Effector CD4-positive, alpha-beta T cell (primary cell): ENCODE measurements at places on chromosomes 2 and 18.
A peak's percentile ranks its signal among the peaks of the same experiment; 100 is the strongest.

- no peak for DNase-seq
Measured at GRCh38 chr2:64699712-64700111, 46.0 kb upstream of the SERTAD2 start.

DNA sequence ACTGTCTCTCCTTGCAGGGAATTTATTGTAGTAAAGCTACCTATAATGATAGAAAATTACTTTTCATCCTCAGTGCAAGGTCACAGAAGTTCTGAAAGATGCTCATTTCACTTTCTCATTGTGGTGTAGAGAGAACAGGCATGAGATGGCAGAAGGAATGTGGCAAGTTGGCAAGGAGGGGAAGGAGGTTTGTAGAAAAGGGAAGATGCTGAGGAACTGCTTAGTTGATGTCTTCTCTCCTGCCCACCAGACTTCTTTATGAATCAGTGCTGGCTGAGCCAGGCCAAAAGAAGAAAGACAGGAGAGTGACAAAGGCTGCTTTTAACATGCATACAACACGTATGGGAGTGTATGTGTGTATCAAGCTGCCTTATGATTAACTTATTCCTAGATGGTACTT, 164.4 kb downstream of the PRPF40A start:
- no peak for DNase-seq

- no peak for DNase-seq
Measured at GRCh38 chr2:222879604-222879933, 18.7 kb downstream of the ACSL3 start.

GRCh38 chr18:47901624-47902362, 28.7 kb downstream of the SMAD2 start:
- DNase-seq, result no peak

GRCh38 chr2:142165790-142166189, 35.0 kb upstream of the LRP1B start:
- DNase-seq, result no peak

DNA sequence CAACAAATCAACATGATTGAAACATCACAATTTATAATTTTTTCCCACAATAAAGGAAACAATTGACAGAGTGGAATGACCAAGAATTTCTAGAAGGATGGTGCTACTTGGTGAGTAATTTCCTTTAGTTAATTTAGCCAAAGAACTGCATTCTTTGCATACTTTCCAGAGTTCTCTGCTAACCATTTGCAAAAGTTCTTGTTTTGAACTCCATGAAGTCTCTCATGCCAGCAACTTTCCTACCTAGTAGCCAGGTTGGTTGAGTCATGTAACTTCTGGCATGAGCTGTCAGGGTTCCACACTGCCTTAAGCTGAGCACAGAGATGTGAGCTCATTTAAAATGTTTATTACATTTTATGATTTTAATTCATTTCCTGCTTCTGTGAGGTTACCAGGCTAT, 539.6 kb downstream of the PID1 start:
- DNase-seq, result no peak

- DNase-seq, result no peak
Measured at GRCh38 chr2:209726311-209726710, 45.3 kb upstream of the UNC80 start.

DNA sequence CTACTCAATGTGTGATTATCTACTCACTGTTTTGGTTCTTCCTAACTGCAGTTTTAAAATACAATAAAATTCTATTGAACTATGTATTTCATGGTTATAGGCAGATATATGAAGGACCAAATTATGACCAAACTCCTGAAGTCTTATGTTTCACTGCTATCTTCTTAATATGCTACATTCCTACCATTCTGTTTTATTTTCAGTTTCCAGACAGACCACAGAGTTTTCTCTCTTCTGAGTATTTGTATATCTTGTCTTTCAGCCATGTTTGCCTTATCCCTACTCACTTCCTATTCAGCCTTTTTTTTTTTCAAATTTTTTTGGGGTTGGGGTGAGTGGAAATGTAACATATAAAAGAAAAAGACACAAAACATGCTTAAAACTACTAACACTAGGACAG, 6.3 kb downstream of the RFTN2 start:
- DNase-seq, result no peak

GRCh38 chr18:70195014-70195614, 10.4 kb downstream of the RTTN start:
- no peak for DNase-seq

- no peak for DNase-seq
Measured at GRCh38 chr2:154207288-154208047, 335.7 kb downstream of the GALNT13 start.

DNA sequence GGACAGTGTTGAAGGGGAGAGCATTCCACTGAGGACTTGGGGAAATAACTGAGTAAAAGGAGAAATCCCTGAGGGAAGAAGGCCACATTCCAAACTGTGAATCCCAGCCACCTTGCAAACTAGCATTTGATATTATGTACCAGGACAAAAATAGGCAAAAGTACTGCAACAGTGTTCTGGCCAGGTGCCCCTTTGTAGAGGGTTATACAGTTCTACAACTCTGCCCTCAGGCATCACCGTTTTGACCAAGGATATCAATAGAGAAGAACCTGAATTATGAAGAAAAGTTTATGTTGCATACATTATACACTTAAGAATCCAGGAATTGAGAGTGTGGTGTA, 20.6 kb upstream of the CAVIN2 start:
- no peak for DNase-seq

DNA sequence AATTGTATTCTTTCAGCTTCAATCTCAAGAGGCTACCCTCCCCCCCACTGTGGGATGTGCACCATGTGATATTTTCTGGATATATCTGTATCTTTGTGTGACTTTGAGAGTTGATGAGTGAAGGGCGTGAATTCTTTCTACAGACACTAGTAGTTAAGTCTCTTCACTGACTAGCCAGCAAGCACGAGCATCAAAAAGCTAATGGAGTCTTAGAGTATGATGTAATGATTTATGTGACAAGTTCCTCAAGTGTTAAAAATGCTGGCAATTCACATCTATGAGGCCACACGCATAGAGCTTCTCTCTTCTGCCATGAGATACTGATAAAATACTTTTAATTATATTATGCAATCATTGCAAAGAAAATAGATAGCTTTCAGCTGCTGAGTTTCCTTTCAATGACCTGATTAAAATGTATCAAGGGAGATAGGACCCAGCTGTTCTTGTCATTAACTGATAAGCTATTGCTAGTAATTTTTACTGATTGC, 304.8 kb downstream of the TRIB2 start:
- no peak for DNase-seq

GRCh38 chr2:160493227-160494028, at the start of gene RBMS1:
Gene RBMS1 (minus strand): TSS chr2:160493807. CDS start chr2:160493363, 444 bp downstream.
- DNase-seq, result peak; percentile 33
